ENCODE measurements at places on chromosomes 11 and 22. TPM values are rescaled to one million over a fixed set of nuclear protein-coding genes. Genes with fewer than 3 reads are reported as not detected.

DNA sequence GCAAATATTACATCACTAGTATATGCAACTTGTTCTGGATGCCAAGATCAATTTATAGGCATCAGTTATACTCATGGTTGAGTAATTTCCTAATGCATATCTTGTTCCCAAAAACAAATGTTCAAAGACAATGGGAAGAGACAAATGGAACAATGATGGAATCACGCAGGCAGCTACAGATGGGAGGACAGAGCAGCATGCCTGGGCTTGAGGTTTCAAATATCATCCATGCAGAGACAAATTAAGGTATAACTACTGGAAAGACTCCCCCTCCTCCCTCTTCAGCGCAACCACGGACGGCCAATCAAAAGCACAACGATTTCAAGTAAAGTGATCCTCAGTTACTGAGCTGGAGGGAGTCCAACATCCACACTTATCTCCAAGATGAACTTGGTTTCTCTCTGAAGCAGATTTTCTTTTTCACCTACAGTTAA is 106.8 kb downstream of the CCDC83 start:
- peaks cover 84% of the 10 kb centered on the region for H3K36me3 ChIP-seq
- H3K4me3 ChIP-seq: no peak overlapping the region
- DNase-seq: no peak

DNA sequence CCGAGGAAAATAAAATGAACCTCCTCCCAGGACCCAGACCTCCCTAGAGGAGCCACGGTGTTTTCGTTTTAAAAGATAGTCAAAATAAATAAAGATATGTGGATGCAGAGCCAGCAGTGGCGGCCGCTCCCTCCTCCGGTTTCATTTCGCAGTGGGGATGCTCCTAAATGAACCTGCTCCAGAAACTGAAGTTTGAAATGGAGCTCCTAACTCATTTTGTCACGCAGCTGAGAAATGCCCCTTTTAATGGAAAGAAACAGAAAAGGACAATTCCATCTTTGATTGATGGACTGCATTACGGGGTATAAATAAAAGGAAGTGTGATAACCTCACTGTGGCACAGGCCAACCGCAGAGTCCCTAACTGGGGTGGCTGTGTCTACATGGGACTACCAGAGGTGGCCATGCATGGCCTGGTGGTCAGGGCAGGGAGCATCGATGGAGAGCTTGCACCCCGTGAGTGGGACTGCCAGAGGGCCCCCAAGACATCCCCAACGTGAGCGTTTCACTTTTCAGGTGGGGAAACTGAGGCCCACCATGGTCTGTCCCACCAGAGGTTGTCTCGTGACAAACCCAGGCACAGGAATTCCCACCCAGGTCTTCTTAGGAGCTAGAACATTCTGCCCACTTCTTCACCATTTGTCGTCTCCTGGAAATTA is 426.6 kb downstream of the BRD1 start:
- no peak overlapping the region for H3K4me3 ChIP-seq
- H3K27ac ChIP-seq: no peak overlapping the region
- H3K27me3 ChIP-seq: no peaks in the 10 kb centered on the region
- H3K36me3 ChIP-seq: no peaks in the 10 kb centered on the region
- H3K4me1 ChIP-seq: no peaks in the 10 kb centered on the region

DNA sequence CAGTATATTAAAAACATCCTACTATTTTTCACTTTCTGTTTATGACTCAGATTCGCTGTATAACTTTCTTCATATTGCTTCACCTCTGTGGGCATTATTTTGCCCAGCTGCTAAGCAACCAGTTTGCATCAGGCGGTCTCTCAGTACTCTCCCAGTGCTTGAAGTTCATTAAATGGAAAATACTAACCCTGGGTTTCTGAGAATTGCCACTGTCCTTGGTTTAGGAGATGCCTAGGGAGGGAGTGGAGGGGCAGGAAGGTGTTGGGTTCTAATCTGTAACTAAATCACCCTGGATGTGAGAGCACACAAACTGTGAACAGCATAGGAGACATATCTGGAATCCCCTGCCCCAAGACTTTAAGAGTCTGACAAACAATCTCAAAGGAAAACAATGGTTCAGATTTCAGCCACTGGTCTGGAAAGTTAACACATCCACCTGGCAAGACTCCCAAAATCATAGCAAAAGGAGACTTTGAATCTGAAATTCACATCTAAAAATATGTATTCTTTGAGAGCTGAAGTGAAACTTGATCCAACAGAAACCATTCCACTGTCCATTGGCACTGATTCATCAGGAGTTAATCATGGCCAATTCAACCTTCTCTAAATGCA is 540.0 kb downstream of the SOX6 start:
- peaks cover 48% of the 10 kb centered on the region for H3K4me1 ChIP-seq
- H3K27me3 ChIP-seq: no peaks in the 10 kb centered on the region
- peak overlapping the region; percentile 63 for H3K27ac ChIP-seq
- H3K36me3 ChIP-seq: no peaks in the 10 kb centered on the region

DNA sequence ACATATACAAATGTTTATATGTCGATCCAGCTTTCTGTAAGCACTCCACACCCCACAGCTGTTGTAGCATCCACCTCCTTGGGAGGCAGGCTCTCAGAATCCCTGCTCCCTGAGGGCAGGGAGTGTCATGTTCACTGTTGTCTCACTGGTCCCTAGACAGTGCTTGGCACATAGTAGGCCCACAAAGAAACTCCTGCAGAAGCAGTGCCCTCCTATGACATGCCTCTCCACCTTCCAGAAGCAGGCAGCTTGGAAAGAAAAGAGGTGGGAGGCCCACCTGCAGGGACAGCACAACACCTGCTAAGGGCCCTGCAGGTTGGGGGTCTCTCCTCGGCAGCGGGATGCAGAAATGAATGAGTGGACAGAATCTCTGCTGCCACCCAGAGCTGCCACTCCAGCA is 11.1 kb upstream of the CDC42EP2 start:
- H3K27ac ChIP-seq: no peak overlapping the region
- H3K4me1 ChIP-seq: peaks cover 70% of the 10 kb centered on the region
- H3K36me3 ChIP-seq: no peaks in the 10 kb centered on the region
- H3K27me3 ChIP-seq: no peaks in the 10 kb centered on the region
- H3K4me3 ChIP-seq: no peak overlapping the region

DNA sequence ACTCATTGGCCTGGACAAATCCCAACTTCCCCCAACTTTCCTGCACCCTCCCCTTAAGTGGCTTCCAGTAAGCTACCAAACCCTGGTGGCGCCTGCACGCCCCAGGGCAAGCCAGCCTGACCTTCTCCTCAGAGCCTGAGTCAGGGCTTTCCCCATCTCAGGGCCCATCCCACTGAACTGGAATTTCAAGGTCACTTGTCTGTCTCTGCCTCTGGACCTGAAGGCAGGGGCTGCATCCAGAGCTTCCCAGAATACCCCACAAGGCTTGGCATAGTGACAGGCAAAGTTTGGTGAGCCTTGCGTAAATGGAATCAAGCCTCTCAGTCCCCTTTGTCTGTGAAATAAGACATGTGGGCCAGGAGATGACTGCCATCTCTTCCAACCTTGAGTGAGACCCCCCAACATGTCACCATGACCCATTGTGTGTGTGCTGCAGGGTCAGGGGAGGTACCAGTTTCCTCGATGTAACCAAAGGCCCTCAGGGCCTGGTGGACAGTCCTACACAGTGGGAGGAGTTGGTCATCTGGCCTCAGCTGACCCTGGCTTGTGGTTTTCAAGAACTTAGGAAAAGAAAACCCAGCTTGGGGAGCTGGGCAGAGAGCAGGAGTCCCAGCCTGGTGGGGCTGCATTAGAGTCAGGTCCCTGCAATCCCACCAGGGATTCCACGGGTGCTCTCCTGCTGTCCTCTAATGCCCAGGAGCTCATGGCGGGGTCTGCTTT is 8.9 kb downstream of the ALX4 start:
- no peaks in the 10 kb centered on the region for H3K36me3 ChIP-seq
- peaks cover 30% of the 10 kb centered on the region for H3K4me1 ChIP-seq
- H3K27me3 ChIP-seq: peaks cover 65% of the 10 kb centered on the region
- no peak overlapping the region for H3K27ac ChIP-seq
- no peak overlapping the region for H3K4me3 ChIP-seq
- DNase-seq: no peak

DNA sequence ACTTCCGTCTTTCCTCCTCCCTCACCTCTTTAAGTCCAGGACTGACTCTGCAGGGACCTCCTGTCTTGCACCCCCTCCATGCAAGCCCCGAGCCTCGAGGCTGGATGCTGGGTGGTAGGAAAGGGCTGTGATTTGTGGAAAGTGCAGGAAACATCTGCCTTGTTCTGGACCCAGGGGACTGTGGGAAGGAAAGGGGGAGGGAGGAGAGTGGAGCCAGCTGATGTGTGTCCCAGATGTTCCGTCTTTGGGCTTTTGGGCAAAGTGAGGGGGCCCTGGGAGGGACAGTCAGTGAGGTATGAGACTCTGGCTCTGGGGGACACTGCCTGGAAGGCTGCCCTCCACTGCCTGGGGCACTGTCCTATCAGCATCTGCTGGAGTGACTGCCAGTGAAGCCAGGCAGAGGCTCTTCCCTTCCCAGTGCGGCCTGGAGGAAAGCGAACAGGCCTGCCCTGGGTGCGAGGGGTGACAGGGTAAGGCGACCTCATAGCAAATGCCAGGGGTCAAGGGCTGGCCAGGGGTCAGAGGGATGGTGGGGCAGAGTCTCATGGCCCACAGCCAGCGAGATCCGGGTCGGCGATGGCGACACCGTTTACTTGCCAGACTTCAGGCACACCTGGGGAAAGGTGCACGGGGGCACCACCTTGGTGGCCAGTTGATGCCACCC is 1.7 kb downstream of the MRGPRD start:
- no peak overlapping the region for H3K27ac ChIP-seq
- DNase-seq: no peak
- H3K27me3 ChIP-seq: no peaks in the 10 kb centered on the region
- no peak overlapping the region for H3K4me3 ChIP-seq
- H3K36me3 ChIP-seq: no peaks in the 10 kb centered on the region

DNA sequence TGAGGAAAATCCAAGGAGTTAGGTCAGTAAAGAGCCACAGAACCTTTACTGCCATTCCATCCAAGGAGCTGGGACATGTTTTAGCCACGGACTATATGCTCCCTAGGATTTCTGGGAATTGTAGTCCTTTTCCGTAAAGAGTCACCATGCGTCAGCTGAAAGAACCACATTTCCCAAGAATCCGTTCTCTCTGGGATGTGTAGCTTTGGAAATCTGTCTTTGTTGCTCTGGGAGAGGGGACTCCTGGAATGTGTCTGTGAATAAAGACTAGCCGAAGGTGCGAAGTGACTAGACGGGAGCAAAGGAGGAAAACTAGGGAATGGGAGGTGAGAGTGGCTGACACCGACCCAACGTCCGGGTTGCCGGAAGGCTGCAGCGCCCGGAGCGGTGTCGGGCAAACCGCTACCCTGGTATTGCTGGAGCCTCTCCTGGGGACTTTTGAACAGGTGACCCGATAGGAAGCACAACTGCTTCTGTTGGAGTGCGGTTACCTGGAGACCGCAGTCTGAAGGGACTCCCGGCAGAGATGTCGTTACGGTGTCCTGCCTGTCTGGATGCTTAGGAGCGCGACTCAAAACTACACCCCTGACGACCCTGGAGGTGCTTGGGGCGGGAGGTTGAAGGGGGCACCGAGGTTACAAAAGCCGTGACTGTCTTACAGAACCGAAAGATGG is at the start of gene IFTAP:
Gene IFTAP (plus strand): TSS at position 187 of the 674 bp plus-strand sequence. CDS start 15,602 bp downstream, outside the sequence.
- DNase-seq: no peak
- H3K36me3 ChIP-seq: no peaks in the 10 kb centered on the region
- H3K4me1 ChIP-seq: peaks cover 9% of the 10 kb centered on the region
- peak within 1 kb of the TSS; percentile 70 for H3K4me3 ChIP-seq
- H3K27ac ChIP-seq: peak within 1 kb of the TSS; percentile 49

GRCh38 chr11:119699227-119699626 is 29.8 kb downstream of the NECTIN1 start:
- H3K27ac ChIP-seq: no peak overlapping the region
- H3K4me1 ChIP-seq: peaks cover 21% of the 10 kb centered on the region
- no peak for DNase-seq
- H3K27me3 ChIP-seq: no peaks in the 10 kb centered on the region
- H3K36me3 ChIP-seq: no peaks in the 10 kb centered on the region
- H3K4me3 ChIP-seq: no peak overlapping the region

GRCh38 chr22:42584364-42584940 is 30.2 kb downstream of the POLDIP3 start:
- peaks cover 74% of the 10 kb centered on the region for H3K36me3 ChIP-seq
- peaks cover 6% of the 10 kb centered on the region for H3K4me1 ChIP-seq
- H3K27me3 ChIP-seq: no peaks in the 10 kb centered on the region
- no peak overlapping the region for H3K27ac ChIP-seq
- DNase-seq: no peak

Gene HOATZ
- not detected for total RNA-seq

Gene GGTLC2
- total RNA-seq: not detected

DNA sequence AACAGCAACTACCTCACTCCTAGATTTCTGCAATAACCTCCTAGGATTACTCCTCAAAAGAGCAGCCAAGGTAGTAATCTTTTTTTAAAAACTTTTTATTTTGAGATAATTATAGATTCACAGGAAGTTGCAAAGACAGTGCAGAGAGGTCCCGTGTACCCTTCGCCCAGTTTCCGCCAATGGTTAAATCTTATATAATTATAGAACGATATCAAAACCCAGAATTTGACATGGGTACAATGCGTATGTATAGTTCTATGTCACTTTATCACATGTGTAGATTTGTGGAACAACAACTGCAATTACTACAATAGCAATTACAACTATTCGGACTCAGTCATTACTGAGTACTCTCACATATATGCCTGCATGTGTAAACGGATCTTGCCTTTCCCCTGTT is 94.8 kb upstream of the APOA1 start:
- H3K27ac ChIP-seq: peak overlapping the region; percentile 49
- H3K4me1 ChIP-seq: peaks cover 44% of the 10 kb centered on the region
- H3K4me3 ChIP-seq: no peak overlapping the region
- no peaks in the 10 kb centered on the region for H3K36me3 ChIP-seq
- no peaks in the 10 kb centered on the region for H3K27me3 ChIP-seq
- no peak for DNase-seq

DNA sequence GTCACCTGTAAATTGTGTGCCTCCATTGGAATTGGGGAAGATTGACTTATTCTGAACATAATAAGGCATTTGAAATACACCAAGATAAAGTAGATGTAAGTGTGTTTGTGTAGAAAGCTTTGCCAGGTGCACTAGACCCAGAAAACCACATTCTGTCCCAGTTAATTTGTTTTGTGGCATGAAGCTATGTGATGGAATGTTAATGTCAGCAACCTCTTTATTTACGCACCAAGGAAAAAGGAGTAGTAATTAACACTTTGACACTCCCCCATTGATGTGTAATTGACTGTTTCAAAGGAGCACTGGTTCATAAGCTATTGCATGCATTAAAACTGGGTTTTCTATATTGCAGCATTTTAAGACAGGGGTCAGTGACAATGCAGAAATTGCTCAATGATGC is 14.3 kb downstream of the EIF3M start:
- DNase-seq: no peak
- H3K27ac ChIP-seq: no peak overlapping the region
- H3K4me1 ChIP-seq: no peaks in the 10 kb centered on the region
- no peak overlapping the region for H3K4me3 ChIP-seq
- no peaks in the 10 kb centered on the region for H3K27me3 ChIP-seq
- H3K36me3 ChIP-seq: peaks cover 81% of the 10 kb centered on the region

Gene TRMT112
- 281 TPM for total RNA-seq

GRCh38 chr11:120510406-120511115 is 987 bp upstream of the GRIK4 start:
- H3K4me1 ChIP-seq: no peaks in the 10 kb centered on the region
- no peaks in the 10 kb centered on the region for H3K36me3 ChIP-seq
- peaks cover 10% of the 10 kb centered on the region for H3K27me3 ChIP-seq
- peak overlapping the region; percentile 73 for H3K4me3 ChIP-seq

Gene MMP12
- total RNA-seq: not detected

Gene FAT3
- total RNA-seq: 18.8 TPM

Gene WNT11
- 5.4 TPM for total RNA-seq

All from esophagus muscularis mucosa (tissue), 4 donors.